ENCODE measurements at places on chromosomes 16 and 17.

GRCh38 chr17:71183066-71183660 lies 937.7 kb upstream of the SOX9 start:
- no peak for DNase-seq

GRCh38 chr17:3867606-3868005 lies 21.6 kb upstream of the NCBP3 start:
- no peak for DNase-seq

DNA sequence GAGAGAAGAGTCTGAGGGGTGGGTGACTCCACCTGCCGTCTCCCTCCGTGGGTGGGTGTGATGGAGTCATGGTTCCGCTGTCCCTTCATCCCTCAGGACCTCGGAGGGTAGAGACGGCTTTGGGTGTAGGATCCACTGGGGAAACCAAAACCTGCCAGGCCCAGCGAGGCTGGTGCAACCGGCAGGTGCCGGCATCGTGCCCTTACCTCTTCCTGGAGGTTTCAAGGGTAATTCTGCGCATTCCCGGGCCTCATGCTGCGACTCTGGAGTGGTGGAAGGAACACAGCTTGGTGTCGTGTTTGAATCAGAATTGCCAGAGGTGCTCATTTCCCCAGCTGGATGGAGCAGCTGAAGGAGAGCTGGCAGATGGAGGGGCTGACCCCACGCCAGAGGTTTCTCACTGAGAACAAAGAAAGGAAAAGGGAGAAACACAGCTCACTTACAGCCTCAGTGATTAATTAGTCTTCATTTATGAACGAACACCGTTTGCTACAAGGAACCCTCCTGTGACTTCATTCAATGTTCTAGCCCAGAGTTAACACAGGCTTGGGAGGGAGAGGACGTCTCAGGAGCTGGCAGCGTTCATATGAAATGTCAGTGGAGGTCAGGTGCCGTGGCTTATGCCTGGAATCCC lies 16.3 kb upstream of the ATP2A3 start:
- DNase-seq = no peak

- no peak for DNase-seq
Measured at GRCh38 chr17:42775534-42776098, 2.4 kb downstream of the VPS25 start.

DNA sequence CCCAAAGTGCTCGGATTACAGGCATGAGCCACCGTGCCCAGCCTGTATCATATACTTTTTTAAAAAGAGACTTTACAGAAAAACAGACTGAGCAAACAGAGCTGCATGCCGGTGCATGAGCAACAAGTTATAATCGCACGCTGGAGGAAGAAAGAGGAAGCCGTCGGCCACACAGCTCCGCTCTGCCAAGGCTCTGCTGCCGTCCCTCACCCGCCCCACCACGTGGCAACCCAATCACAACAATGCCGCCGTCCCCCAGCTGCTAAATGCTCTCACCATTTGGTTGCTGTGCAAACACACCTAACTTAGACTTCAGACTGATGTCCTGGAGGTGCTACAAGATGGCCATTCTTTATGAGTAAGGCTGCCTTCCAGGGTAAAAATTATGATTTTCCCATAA lies 83.5 kb downstream of the ADCY9 start:
- DNase-seq = no peak

DNA sequence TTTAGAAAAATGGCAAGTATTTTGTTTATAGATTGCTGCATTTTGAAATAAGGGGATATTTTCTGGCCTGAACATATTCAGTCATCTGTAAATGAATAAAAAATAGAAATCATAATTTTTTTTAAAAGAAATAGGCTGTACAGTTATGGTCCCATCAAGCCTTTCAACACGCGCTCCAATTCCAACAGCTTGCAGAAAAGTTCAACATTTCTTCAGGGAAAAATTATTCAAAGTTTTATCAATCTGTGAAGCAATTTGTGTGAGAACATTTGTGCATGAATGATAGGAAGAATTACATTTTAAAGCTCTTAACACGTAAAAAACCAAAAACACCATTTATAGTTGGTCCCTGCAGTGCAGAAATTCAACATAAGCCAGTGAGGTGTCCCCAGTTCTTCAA lies 50.7 kb upstream of the SLC25A19 start:
- no peak for DNase-seq

- DNase-seq = no peak
Measured at GRCh38 chr17:65039336-65039988, 17.1 kb downstream of the GNA13 start.

DNA sequence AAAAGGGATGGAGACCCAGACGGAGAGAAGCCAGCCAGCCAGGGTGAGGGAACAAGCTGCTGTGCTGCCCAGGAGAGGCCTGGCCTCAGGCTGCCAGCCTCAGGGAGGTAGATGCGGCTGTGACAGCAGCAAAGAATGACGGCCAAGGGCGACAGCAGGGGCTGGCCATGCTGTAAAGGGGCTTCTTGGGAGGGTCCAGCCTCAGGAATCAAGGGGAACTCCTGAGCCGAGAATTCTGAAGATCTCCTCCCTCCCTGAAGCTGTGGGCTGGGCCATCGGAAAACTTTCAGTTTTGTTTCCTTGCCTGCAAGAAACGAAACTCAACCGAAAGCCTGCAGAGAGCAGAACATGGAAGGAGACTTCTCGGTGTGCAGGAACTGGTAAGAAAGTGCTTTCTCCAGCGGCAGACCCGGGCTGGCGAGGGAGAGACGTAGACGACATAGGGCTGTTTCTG lies at the start of gene XAF1:
XAF1 (plus strand) TSS at position 316 of the 454 bp plus-strand sequence; CDS start at position 349, 33 bp downstream.
- no peak for DNase-seq

- DNase-seq = no peak
Measured at GRCh38 chr17:14042411-14042810, 26.9 kb upstream of the COX10 start.

GRCh38 chr17:67855504-67856324 lies 30.4 kb downstream of the BPTF start:
- no peak for DNase-seq

DNA sequence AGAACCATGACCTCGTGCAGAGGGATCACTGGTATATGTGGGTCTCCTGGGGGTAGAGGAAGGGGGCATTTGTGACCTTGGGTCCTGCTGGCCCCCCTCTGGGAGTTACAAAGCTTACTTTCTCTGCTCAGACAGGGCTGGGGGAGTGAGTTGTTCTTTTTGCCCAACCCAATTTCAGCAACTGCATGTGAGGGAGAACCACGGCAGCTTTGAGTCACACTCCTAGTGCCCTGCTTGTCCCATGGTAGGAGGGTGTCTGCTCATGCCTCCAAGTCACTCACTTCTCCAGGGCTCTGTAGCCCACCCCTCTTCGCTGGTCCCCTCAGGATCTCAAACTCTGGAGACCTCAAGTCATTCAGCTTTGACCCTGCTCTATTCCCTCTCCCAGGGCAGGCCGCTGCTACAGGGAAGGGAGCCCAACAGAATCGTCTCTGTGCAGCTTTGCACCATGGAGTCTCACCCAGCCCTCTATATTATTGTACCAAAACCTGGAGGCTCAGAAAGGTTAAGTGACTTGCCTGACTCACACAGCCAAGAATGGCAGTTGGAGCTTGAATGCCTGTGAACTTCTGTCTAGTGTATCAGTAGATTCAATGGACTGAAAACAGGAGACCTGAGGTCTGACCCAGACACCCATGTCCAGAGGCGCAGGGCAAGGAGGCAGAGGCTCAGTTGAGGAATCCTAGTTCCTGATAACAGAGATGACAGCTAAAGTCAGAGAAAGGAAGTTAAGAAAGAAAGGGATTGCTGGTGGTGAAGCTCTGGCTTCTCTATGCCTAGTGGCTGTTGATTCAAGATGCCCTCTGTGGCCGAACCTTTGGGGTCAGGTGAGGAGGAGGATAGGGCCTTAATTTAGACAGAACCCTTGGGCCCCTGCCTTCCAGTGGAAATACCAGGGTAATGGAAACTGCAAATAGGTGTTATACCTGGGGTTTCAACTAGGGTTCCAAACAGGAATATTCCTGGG lies 14.6 kb upstream of the ETV4 start:
- no peak for DNase-seq

DNA sequence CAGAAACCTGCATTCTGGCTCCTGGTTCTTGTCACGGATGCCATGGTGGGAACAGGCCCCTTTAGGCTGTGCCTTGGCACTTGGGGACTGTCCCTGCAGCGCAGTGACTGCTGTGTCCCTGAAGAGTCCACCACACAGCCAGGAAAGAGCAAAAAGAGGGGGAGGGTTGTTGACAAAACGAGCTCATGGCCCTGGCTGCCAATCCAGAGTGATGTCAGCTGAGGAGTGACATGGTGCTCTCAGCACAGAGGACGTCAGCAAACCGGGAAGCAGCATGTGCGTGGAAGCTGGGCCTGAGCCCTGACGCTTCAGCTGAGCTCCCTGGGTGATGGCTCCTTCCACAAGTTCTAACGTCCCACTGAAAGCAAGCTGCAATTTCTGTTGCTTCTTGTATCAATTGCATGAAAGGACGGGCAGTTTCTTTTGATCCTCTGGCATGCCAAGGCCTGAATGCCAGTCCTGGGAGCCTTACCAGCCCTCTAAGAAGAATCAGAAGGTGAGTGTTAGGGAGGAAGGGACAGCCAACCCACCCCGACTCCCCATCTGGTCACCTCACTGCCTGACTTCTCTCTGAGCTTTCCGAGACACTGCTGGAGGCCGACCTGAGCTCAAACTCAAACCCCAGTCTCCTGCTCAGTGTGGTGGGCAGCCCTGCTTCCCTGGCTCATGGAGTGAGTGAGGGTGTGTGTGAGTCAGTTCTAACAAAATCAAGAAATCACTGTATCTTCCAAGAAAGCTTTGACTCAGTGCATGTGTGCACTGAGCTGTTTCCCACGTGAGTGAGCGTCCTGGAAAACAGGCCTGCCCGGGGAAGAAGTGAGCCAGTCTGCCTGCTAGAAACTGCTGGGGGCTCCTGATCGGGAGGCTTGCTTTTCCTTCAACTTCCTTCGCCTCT lies 14.7 kb upstream of the WNT3 start:
- DNase-seq = peak; percentile 74

DNA sequence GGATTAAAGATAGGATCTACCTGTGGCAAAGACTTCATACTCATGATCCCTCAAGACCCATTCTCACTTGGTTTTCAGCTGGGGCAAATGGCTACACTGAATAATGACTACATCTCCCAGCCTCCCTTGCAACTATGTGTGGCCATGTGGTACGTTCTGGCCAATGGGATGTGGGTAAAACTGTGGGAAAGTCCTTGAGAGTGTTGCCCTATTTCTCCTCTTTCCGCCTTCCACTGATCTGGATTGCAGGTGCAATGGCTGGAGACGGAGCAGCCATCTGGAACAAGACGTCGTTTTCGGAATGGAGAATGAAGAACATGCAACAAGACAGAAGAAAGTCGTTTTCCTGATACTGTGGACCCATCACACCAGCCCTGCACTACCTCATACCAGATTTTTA lies 48.5 kb downstream of the HAPSTR1 start:
- DNase-seq = no peak

DNA sequence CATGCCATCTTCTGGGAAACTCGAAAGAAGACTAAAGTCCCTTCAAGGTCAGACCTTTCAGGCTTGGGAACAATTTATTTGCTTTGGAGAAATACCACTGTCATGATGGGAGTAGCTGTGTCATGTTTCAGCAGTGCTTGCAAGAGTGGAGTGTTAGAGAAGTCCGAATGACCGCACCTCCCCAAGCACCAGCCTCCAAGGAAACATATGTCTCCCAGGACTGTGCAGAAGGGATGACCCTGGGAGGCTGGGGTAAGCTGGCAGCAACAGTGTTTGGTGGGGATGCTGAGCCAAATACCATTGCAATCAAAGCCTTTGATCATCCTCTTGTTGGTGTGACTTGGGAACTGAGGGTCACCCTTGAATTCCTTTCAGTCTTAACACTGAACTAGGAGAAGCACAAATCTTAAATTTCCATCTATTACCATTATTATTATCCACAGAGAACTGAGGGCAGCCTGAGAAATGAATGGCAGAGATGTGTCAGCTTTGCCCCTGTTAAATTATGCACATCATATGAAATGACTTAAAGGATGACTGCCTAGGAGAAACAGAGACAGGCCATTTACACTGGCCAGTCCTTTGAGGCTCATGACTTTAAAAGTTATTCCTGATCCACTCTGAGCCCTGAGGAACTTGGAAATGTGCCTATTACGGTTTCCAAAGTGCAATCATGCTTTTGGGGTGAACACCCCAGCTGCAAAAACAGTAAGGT lies 244.9 kb downstream of the CA10 start:
- DNase-seq = no peak

- peak; percentile 32 for DNase-seq
Measured at GRCh38 chr16:881219-882097, 80.9 kb upstream of the GNG13 start.

Measured in dorsolateral prefrontal cortex (tissue), 122 donors.